ENCODE measurements at places on chromosomes 1 and 21.
A peak's percentile ranks its signal among the peaks of the same experiment; 100 is the strongest.

- DNase-seq = no peak
These were observed 25.4 kb upstream of the RNF11 start for GRCh38 chr1:51210676-51211075.

DNA sequence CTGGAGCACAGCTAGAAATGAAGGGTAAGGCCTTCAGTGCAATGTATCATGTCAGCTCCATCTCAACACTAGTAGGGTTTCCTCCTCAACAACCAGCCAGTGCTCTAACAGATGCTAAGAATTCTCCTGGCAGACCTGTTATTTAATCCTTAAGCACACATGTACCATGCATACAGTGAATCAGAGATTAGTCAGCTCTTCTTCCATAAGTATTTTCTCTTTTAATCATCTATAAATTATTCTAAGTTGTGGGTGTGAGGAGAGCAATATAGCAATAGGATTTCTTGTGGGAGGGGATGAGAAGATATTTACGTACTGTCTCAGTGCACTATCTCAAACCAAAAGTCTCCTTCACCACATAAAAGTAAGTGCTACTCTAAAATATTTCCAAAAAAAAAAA, 95.3 kb downstream of the COP1 start:
- no peak for DNase-seq

- DNase-seq = peak; percentile 34
These were observed 17.4 kb downstream of the TIAM1 start for GRCh38 chr21:31326522-31327242.

DNA sequence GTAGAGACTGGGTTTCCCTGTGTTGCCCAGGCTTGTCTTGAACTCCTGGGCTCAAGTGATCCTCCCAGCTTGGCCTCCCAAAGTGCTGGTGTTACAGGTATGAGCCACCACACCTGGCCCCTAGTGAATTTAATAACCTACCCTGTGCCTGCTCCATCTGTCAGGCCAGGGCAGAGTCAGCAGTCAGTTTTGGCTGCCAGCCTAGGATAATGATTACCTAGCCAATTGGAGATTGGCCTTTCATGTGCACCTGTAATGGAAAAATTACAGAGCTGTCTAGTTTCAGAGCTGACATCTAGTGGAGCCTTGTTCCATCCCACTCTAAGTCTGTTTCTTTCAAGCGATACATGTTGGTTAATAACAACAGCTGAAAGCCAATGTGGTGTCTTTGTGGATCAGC, 92.0 kb downstream of the DIRAS3 start:
- DNase-seq = no peak

- DNase-seq = no peak
These were observed 464.5 kb downstream of the KCNT2 start for GRCh38 chr1:196143602-196144342.

GRCh38 chr1:198669023-198669698, 30.3 kb downstream of the PTPRC start:
- no peak for DNase-seq

DNA sequence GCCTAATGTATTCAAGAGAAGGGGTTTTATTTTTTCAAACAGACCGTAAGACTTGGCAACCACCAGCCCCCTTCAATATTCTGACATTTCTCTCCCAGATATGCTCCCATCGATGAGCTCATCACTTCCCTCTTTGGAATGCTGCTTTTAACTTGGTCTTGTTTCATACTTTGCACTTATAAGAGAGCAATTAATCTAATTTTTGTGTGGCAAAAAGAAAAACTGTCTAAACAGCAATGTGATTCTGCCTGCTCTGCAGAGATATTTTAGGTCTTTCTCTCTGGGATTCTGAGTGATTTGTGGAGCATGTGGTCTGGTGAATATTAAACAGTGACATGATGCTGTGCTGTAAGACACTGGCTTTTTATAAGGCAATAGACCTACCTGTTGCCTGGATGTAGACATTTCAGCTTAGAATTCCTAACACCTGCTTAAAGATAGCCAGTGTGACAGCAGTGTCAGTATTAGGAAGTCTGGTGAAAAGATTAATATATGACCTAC, 284.8 kb downstream of the BACH1 start:
- no peak for DNase-seq

DNA sequence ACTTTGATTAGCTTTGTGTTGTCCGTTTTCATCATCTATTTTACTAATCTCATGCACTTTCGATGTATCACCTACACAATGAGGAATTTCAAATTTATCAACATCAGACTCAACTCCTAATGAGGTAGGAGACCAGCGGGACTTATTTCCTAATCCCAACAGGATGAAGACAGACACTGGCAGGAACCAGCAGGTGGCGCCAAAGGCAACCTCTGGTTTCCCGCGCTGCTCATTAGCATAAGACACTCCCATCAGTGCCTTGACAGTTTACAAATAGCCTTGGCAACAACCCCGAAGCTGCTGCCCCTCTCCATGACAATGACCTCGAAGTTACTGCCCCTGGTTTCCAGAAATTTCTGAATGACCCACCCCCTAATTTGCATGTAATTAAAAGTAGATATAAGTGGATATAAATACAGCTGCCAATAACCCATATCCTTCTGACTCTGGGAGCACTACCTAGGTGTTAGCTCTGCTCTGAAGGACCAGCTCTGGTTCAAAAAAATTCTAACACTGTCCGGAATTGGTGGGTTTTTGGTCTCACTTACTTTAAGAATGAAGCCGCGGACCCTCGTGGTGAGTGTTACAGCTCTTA, 974.8 kb downstream of the ADGRL2 start:
- peak; percentile 14 for DNase-seq

GRCh38 chr1:119222271-119222670, 81.8 kb upstream of the WARS2 start:
- no peak for DNase-seq

GRCh38 chr1:10867138-10867721, 70.8 kb upstream of the CASZ1 start:
- peak; percentile 47 for DNase-seq

DNA sequence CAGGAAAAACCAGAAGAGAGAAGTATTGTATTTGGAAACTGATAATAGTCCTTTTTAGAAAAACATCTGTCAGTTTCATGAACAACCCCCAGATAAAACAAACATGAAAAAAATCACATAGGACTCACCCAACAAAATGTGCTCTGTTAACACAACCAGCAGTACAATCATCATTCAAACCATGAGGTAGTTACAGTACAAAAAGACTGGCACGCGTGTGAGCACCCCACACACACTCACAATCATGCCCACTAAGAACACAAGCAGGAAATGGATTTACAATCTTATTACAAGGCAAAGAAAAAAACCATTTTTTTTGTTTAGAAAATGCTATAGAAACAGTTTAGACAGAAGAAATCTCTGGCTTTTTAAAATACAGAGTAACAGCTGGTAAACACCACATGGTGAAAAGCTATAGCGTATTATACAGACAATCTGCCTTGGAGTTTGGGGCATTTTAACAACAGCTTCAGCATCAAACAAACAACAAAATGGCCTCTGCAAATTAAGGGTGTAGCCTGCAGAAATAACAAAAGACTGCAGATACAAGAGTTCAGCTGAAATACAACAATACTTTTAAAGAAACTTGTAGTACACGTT, 180.0 kb downstream of the CDC7 start:
- DNase-seq = no peak

GRCh38 chr1:60113028-60113427, 39.5 kb upstream of the C1orf87 start:
- no peak for DNase-seq

GRCh38 chr1:78553859-78554258, 63.1 kb downstream of the PTGFR start:
- no peak for DNase-seq

DNA sequence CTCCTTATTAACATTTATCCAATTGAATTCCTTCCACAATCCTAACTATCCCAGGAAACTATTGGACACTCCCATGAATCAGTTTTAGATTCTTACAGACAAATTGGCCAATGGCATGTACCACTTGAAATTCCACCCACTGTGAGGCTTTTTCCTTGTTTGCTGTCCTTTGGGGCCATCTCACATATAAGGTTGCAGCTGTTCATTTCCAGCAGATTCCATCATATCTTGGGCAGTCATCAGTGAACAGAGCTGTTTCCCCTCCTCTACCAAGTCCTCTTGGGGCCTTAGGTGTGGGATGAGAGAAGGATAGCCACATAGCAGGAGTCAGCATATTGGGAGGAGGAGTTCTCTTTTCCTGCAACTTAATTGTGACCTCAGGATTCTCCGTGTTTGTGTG, 109.1 kb downstream of the HHAT start:
- DNase-seq = no peak

- DNase-seq = no peak
These were observed 26.2 kb upstream of the PRKACB start for GRCh38 chr1:84117868-84118267.

GRCh38 chr1:210588946-210589345, 260.2 kb downstream of the HHAT start:
- no peak for DNase-seq

DNA sequence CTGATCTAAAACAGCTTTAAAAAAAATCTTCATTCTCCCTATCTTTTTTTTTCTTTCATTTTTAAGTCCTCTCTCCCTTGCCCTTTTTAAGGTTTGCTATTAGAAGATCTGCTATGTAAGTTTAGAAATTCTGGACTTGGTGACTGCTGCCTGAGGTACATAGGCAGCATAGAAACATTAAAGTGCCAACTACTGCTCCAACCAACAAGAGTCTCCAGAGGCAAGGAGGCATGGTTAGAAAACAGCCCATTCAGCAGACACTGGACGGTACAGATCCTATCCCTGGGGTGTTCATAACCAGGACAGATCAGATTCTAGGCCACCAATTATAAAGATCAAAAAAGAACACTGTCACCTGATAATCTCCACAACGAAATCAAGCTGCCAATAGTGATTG, 36.6 kb downstream of the GPR3 start:
- DNase-seq = no peak

- DNase-seq = no peak
These were observed 12.7 kb downstream of the ADAMTS1 start for GRCh38 chr21:26832546-26832945.

DNA sequence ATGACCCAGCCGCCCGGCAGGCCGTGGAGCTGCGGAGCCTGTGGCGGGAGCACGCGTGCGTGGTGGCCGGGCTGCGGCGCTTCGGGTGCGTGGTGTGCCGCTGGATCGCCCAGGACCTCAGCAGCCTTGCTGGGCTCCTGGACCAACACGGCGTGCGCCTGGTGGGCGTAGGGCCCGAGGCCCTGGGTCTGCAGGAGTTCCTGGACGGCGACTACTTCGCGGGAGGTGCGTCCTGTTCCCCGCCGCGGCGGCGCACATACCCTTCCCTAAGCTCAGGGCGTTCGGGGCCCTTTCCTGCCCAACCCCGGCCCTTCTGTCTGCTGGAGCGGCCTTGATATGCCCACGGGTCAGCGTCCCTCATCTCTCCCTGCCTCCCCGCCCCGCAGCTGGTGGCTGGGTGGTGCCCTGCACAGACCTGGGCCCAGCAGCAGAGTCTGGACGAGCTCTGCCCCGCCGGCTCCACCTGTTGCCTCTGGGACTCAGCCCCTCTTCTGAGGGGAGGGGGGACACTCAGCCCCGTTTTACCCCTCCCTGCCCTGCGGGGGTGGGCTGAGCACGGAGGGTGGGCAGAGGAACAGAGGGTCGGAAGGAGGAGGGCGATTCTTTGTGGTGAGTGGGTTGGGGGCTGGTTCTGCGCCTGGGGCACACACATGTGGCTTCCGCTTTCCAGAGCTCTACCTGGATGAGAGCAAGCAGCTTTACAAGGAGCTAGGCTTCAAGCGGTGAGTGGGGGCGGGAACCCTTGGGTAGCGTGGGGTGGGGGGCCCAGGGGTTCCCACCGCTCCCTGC, 688 bp downstream of the PRXL2B start:
- no peak for DNase-seq

Measured in activated CD4-positive, alpha-beta T cell treated with anti-CD3 and anti-CD28 coated beads for 24 hours (primary cell).